ENCODE measurements at places on chromosomes 12 and 14.

DNA sequence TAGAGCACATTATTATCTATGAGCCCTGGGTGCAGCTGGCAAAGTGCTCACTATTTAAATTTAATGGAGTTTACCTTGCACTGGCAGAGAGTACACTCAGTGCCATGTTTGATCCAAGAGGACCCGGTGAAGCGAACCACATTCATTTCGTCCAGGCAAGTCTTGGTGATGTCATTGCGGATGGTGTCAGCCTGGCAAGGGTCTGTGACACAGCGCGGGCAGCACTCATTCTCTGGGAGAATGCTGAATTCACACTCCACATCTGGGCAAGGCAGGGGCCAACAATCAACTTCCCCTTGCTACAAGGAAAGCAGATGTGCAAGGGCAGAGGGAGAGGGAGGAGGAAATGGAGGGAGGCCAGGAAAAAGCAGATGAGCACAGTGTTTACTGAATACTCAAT, 356.2 kb downstream of the NELL2 start:
- DNase-seq, result no peak

- DNase-seq, result no peak
These were observed 405.9 kb downstream of the TMTC2 start for GRCh38 chr12:83092606-83093005.

GRCh38 chr12:58930770-58931324, 10.5 kb upstream of the LRIG3 start:
- no peak for DNase-seq

- DNase-seq, result no peak
These were observed 109.0 kb upstream of the SLC35F4 start for GRCh38 chr14:57974896-57975295.

DNA sequence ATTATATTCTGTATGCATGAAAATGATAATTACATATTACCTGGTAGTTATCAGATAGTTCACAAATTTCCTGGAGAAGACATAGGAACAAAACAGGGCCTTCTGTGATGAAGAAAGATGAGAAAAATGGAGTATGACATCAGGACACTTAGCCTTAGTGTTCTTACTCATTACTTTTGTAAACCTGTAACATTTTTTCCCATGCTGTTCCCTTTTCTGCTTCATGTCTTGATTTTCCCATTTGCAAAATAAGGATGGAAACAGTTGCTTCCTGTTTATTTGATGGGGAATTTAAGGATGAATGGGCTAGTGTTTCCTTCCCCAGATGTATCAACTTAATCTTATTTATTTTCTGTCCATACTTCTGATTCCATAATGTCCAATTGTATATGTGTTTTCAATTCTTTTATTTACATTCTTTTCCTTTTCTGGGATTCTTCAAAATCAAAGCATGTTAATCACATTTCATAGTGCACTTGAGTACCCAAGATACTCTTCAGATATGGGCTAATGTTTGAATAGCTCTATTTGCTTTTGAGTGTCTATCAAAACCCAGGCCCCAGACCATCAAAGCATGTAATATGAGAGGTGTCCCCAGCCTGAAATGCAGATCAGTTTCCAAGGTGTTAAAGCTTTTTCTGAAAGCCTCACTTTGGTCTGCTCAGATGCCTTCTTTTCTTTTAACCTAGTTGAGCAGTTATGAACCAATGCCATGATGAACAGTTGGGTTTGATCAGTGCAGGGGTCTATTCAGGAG, 260.5 kb downstream of the RAD51B start:
- no peak for DNase-seq

- DNase-seq, result no peak
These were observed 6.7 kb downstream of the VASH1 start for GRCh38 chr14:76767681-76768656.

GRCh38 chr12:46785382-46785781, 40.4 kb downstream of the SLC38A4 start:
- DNase-seq, result no peak

DNA sequence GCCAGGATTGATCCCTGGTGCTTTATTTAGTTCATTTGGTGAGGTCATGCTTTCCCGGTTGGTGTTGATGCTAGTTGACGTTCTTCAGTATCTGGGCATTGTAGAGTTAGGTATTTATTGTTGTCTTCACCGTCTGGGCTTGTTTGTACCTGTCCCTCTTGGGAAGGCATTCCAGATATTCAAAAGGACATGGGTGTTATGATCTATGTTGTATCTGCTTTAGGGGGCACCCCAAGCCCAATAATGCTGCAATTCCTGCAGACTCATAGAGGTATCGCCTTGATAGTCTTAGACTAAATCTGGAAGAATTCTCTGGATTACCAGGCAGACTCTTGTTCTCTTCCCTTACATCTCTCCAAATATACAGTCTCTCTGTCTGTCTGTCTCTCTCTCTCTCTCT, 42.1 kb downstream of the AK7 start:
- DNase-seq, result no peak
